ENCODE measurements at places on chromosomes 5 and 9.

- no peak for DNase-seq
Observed at GRCh38 chr5:60487885-60488442, 212.0 kb downstream of the DEPDC1B start.

GRCh38 chr9:4964540-4964939 lies 20.5 kb upstream of the JAK2 start:
- no peak for DNase-seq

GRCh38 chr5:81694726-81695125 lies 56.2 kb downstream of the SSBP2 start:
- no peak for DNase-seq

DNA sequence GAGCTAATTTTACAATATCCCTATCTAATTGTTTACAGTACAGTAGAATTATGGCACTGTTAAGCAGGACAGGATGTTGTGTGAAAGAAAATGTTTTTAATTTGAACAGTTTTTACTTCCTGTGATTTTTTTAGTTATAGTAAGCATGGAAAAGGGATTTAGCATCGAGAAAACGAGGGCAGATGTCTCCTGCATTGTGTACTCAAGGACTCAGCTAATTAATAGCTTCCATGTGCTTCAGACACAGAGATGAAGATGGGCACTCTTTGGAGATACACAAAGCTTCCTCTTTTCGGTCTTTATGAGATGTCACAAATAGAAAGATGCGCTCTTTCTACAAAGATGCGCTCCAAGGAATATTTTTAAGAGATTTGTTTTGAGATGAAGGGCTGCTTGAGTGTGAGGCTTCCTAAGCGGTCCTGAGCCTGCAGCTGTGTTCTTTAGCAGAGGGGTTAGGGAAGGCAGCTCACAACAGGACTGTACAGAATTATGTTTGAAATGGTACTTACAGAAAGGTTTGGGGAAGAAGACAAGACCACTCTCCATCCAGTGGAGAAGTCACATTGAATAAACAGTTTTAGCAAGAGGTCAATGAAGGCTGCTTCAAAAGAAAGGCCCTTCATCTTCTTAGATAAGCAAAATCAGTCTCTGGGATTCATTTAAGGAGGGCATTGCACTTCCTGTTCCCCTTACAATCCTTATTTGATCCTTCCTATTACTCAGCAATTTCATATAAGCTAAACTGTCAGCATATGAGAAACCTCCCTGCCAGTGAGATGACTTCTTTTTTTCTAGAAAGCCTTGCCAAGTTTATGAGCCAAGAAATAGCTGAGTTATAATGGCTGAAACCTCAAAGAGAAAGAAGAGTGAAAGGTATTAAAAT lies 311.5 kb downstream of the EFNA5 start:
- DNase-seq: no peak

DNA sequence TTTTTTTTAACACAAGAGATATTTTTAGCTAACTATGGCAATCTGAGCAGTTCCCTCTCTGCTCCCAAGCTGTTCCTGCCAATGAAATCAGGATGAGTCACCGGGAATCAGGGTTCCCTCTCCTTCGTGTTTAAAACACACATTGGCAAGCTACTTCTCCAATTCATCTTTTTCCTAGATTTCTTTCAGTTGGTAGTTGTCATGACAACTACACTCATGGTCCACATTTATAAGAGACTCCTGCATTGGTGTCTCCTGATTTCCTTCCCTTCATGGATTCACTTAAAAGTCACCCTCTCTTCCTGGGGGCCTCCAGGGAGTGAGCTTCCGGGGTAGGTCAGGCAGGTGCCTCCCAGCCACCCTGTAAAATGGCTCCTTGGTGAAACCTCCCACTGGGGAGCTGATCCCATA lies 72.3 kb upstream of the NIPAL4 start:
- peak; percentile 49 for DNase-seq
